HFFc6 (cell line): ENCODE measurements at places on chromosomes 3 and 15. TPM values are rescaled to one million over a fixed set of nuclear protein-coding genes. Genes with fewer than 3 reads are reported as not detected.
A peak's percentile ranks its signal among the peaks of the same experiment; 100 is the strongest.

NCEH1 gene
- total RNA-seq = 45.3 to 72.6 TPM (median 56.9 TPM) in 3 replicates

SYNPR gene
- total RNA-seq = not detected in 3 replicates

CLSTN2 gene
- not detected in 3 replicates for total RNA-seq

MYO1E gene
- 110 to 126 TPM (median 120 TPM) in 3 replicates for total RNA-seq

NR2E3 gene
- not detected in 3 replicates for total RNA-seq

PLA2G4F gene
- total RNA-seq = not detected in 3 replicates

PDE8A gene
- total RNA-seq = 17.0 to 18.1 TPM (median 17.2 TPM) in 3 replicates

PLA2G4B gene
- 0.62 to 1.6 TPM (median 1.2 TPM) in 3 replicates for total RNA-seq

HRG gene
- total RNA-seq = not detected in 3 replicates

BFSP2 gene
- total RNA-seq = not detected in 3 replicates

HAUS2 gene
- total RNA-seq = 19.3 to 25.1 TPM (median 24.0 TPM) in 3 replicates

CNOT10 gene
- total RNA-seq = 16.2 and 19.5 TPM in 2 replicates

LHFPL4 gene
- not detected in 3 replicates for total RNA-seq

AADAC gene
- total RNA-seq = not detected in 3 replicates

CHDH gene
- total RNA-seq = not detected in 3 replicates

- H3K36me3 ChIP-seq = no peaks in the 10 kb centered on the region
- no peaks in the 10 kb centered on the region for H3K4me1 ChIP-seq
- peaks cover 4% of the 10 kb centered on the region for H3K27me3 ChIP-seq
- H3K4me3 ChIP-seq = no peak overlapping the region
Observed at GRCh38 chr3:52223449-52224408, 1.7 kb downstream of the TLR9 start.

- H3K27me3 ChIP-seq = peaks cover 51% of the 10 kb centered on the region
- no peak overlapping the region for H3K27ac ChIP-seq
- H3K4me3 ChIP-seq = no peak overlapping the region
- H3K4me1 ChIP-seq = no peaks in the 10 kb centered on the region
- no peak for DNase-seq
Observed at GRCh38 chr15:66102563-66103292, 150.8 kb downstream of the MEGF11 start.

DNA sequence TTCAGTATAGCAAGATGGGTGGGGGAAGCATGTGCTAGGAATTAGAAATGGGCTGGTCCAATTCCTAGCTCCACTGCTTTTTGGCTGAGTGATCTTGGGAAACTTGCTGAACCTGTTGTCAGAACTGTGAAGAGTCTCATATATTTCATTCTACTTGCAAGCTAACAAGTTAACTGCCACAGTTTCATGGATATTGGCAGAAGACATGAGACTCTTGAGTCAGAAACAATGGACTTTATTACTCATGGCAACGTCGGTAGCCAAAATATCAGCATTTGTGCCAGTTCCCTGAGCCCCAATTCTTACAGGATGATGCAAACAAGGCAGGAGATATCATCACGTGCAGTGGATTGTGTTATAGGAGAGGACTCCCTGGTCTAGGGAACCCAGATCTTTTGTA lies 26.6 kb upstream of the PLAAT1 start:
- no peak overlapping the region for H3K27ac ChIP-seq
- no peak for DNase-seq
- H3K36me3 ChIP-seq = no peaks in the 10 kb centered on the region
- H3K27me3 ChIP-seq = no peaks in the 10 kb centered on the region
- no peaks in the 10 kb centered on the region for H3K4me1 ChIP-seq

- peaks cover 14% of the 10 kb centered on the region for H3K4me1 ChIP-seq
- no peak overlapping the region for H3K4me3 ChIP-seq
- H3K36me3 ChIP-seq = no peaks in the 10 kb centered on the region
- no peak for DNase-seq
- H3K27me3 ChIP-seq = peaks cover 29% of the 10 kb centered on the region
Observed at GRCh38 chr3:53155760-53156159, 5.2 kb upstream of the PRKCD start.

GRCh38 chr3:118533676-118534075 lies 501.0 kb downstream of the IGSF11 start:
- no peak overlapping the region for H3K27ac ChIP-seq
- H3K4me1 ChIP-seq = no peaks in the 10 kb centered on the region
- no peak for DNase-seq
- no peak overlapping the region for H3K4me3 ChIP-seq

GRCh38 chr15:35358824-35359223 lies 187.1 kb downstream of the DPH6 start:
- H3K36me3 ChIP-seq = peaks cover 35% of the 10 kb centered on the region
- no peak overlapping the region for H3K27ac ChIP-seq
- peaks cover 19% of the 10 kb centered on the region for H3K4me1 ChIP-seq
- no peak for DNase-seq

DNA sequence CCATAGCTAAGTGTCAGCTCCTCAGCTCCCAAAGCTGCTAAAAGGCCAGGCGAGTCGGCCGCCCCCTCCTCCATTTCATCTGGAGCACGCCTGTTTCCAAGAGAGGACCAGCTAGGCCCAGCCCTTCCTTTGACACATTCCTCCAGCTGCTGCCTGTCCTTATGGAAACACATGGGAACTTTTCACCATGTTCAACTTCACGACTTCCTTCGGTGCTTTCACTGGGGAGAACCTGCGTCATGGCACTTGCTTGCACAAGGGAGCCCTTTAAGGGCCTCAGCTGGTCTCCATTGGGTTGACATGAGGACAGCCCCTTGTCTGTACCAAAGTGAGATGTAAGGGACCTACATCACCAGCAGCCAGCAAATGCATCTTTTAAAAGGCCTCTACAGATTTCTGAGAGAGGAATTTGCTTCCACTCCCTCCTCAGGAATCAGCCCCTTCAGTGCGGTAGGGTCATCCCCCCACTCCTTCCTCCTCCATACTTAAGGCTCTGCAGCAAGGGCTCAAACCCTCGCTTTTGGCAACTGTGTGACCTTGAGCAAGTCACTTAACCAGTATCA lies 2.1 kb downstream of the MAGI1 start:
- H3K27me3 ChIP-seq = no peaks in the 10 kb centered on the region; the same call in 1 of the 2 replicates
- peaks cover 23% of the 10 kb centered on the region for H3K36me3 ChIP-seq
- peak overlapping the region; percentile 98 for H3K4me3 ChIP-seq

DNA sequence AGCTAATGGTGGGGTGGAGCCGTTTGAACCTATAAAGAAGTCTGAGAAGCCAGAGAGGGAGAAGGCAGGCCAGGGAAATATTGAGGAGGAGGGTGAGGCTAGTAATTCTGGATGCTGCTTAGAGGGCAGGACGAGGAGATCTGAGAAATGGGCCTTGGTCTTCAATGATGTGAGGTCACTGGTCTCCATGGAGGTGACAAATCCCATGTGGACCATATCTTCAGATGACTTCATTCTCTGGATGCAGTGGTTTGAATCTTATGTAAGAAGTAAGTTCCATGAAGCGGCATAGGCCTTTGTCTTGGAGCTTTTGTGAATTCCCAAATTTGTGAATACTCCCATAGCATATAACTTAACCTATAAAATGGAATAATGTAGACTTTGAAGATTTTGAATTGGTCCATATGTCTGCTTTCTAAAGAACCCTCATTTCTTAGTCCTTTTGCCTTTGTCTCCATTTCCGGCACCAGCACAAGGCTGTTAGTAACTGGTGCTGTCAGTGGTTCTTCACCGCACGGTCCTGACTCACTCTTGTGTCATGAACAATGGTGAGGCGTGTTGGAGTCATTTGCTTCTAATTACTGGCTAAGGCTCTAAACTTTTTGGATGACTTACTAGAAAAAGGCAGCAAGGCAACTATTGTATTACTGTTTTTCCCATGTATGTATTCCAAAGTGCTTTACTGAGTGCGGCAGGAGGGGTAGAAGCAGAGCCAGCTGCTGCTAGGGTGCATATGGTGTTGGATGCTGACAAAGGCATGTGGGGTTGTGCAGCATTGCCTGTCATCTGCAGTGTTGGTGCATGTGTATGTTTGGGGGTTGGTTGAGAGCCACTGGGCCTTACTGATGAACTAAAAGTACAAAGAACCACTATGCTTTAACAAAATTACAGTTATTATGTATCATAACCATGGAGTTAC lies 279.3 kb upstream of the C2CD4B start:
- H3K4me3 ChIP-seq = peak overlapping the region; percentile 68
- H3K36me3 ChIP-seq = no peaks in the 10 kb centered on the region; the same call in 1 of the 2 replicates
- H3K27ac ChIP-seq = peak overlapping the region; percentile 99
- peaks cover 2% of the 10 kb centered on the region; the same call in 1 of the 2 replicates for H3K27me3 ChIP-seq

- no peak overlapping the region for H3K4me3 ChIP-seq
- H3K36me3 ChIP-seq = no peaks in the 10 kb centered on the region
- H3K27me3 ChIP-seq = peaks cover 43% of the 10 kb centered on the region
- no peak overlapping the region for H3K27ac ChIP-seq
Observed at GRCh38 chr3:127207727-127208482, 15.0 kb downstream of the PRR23E start.

- H3K27me3 ChIP-seq = no peaks in the 10 kb centered on the region; the same call in 1 of the 2 replicates
- peaks cover 64% of the 10 kb centered on the region for H3K36me3 ChIP-seq
- no peak overlapping the region for H3K27ac ChIP-seq
Observed at GRCh38 chr3:184305577-184305976, 6.5 kb downstream of the PSMD2 start.

GRCh38 chr3:151901644-151902285 lies 28.3 kb downstream of the SUCNR1 start:
- no peaks in the 10 kb centered on the region for H3K36me3 ChIP-seq
- peak overlapping the region; percentile 55; the same call in 1 of the 2 replicates for H3K4me3 ChIP-seq
- peak overlapping the region; percentile 75 for H3K27ac ChIP-seq
- no peaks in the 10 kb centered on the region for H3K27me3 ChIP-seq
- H3K4me1 ChIP-seq = peaks cover 72% of the 10 kb centered on the region

GRCh38 chr15:40695469-40695890 lies 506 bp downstream of the RAD51 start:
- DNase-seq = peak; percentile 8
- peak overlapping the region; percentile 99 for H3K4me3 ChIP-seq
- peaks cover 14% of the 10 kb centered on the region for H3K36me3 ChIP-seq

DNA sequence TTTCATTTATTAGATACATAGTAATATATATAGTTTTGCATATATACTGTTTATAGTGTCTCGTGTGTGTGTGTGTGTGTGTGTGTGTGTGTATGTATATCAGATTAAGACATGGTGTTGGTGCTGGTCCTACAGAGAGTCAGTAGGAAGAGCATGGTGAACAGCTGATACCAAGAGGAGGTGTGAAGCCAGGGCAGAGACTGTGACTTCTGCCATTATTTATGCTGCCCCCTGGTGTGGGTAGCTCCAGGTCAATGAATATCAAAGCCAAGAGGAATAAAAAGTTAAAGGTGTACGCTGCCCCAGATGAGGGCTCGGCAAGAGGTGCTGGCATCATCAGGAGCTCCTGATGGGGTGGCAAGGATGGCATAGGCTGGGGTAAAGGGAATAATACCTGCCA lies 299.5 kb upstream of the RASGRP1 start:
- H3K27me3 ChIP-seq = no peaks in the 10 kb centered on the region; the same call in 1 of the 2 replicates
- DNase-seq = no peak
- no peak overlapping the region for H3K4me3 ChIP-seq
- peaks cover 4% of the 10 kb centered on the region; the same call in 1 of the 2 replicates for H3K36me3 ChIP-seq

DNA sequence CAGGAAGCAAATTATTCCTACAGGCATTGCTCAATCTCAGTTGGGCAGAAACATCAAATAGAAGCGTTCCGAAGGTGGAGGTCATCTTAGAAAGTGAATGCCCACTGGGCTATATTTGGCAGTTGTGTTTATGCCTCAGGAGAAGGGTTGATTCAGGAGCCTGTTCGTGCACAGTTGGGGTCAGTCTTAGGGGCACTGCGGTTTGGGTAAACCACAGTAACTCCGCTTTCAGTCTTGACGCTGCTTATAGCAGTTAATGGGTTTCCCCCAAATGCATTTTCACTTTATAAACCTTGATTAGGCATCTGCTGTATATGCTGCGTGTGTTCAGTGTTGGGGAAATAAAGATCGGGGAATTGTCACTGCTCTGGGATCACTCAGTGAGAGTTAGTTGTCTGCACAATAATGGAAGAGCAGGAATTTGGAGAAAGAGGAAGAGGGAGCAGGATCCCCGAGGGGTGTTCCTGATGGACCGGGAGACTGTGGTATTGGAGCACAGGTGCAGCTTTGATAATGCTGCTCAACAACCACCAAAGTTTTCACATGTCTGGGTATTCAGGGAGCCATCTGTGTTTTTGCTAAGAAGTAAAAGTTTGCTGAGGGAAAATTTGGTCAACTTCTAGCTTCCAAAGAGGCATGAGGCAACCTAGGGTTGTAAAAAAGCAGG lies 124.3 kb upstream of the EIF1B start:
- no peak overlapping the region; the same call in 1 of the 2 replicates for H3K4me3 ChIP-seq
- no peaks in the 10 kb centered on the region for H3K36me3 ChIP-seq
- H3K27ac ChIP-seq = no peak overlapping the region
- H3K27me3 ChIP-seq = peaks cover 20% of the 10 kb centered on the region
- no peak for DNase-seq
- H3K4me1 ChIP-seq = no peaks in the 10 kb centered on the region; the same call in 1 of the 2 replicates

GRCh38 chr3:122353893-122354401 lies 28.9 kb downstream of the CSTA start:
- peaks cover 7% of the 10 kb centered on the region for H3K36me3 ChIP-seq
- H3K4me1 ChIP-seq = peaks cover 15% of the 10 kb centered on the region
- DNase-seq = no peak
- no peak overlapping the region for H3K4me3 ChIP-seq
- no peaks in the 10 kb centered on the region; the same call in 1 of the 2 replicates for H3K27me3 ChIP-seq

GRCh38 chr15:83163032-83163431 lies 44.6 kb downstream of the HDGFL3 start:
- peaks cover 49% of the 10 kb centered on the region for H3K36me3 ChIP-seq
- H3K27me3 ChIP-seq = no peaks in the 10 kb centered on the region; the same call in 1 of the 2 replicates
- no peak for DNase-seq
- peaks cover 56% of the 10 kb centered on the region for H3K4me1 ChIP-seq

DNA sequence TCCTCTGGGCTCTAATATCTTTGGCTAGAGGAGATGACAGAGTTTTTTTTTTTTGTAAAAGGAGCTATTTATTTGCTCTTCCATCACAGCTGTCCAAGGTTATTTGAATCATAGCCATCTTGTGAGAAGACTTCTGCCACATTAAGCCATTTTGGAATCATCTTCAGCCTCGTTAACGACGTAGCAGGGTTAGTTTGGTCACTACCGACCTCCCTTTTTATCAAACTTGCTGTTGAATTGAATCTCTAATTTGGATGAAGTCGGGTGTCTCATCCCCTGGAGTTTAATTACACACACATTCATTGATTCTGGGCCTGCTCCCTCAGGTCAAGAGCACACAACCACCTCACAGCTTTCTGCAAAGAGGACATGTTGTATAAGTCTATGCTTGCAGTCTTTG lies 238.7 kb downstream of the CPNE4 start:
- H3K4me1 ChIP-seq = peaks cover 13% of the 10 kb centered on the region
- no peak overlapping the region for H3K27ac ChIP-seq
- DNase-seq = no peak
- no peaks in the 10 kb centered on the region; the same call in 1 of the 2 replicates for H3K27me3 ChIP-seq
- no peaks in the 10 kb centered on the region for H3K36me3 ChIP-seq

- peaks cover 32% of the 10 kb centered on the region for H3K27me3 ChIP-seq
- no peak for DNase-seq
- no peak overlapping the region for H3K27ac ChIP-seq
- H3K4me1 ChIP-seq = no peaks in the 10 kb centered on the region
- H3K4me3 ChIP-seq = no peak overlapping the region
Observed at GRCh38 chr3:194991338-194991654, 279.7 kb downstream of the XXYLT1 start.

DNA sequence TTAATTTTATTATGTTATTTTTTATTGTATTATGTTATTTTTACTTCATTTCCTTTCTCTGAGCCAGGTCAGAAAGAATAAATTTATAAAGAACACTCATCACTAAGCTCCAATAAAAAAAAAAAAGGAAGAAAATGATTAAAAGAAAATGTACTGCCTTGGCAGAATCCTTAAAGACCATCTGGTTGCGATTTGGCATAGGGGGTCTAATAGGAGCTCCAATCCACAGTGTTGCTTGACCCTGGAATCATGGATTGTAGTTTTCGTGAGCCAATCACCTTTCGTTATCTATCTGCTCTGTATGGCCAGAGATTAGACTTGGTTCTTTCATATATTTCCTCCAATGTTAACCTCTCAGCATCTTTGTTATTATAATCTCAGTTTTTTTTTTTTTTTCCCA lies 421.8 kb upstream of the MCTP2 start:
- no peaks in the 10 kb centered on the region for H3K36me3 ChIP-seq
- no peak overlapping the region for H3K27ac ChIP-seq
- no peak overlapping the region for H3K4me3 ChIP-seq
- H3K4me1 ChIP-seq = peaks cover 5% of the 10 kb centered on the region; the same call in 1 of the 2 replicates
- H3K27me3 ChIP-seq = peaks cover under 1% of the 10 kb centered on the region
- no peak for DNase-seq
